H9 (cell line): ENCODE measurements at places on chromosomes 7 and 10. TPM values are rescaled to one million over a fixed set of nuclear protein-coding genes. Genes with fewer than 3 reads are reported as not detected.

- DNase-seq, result no peak
Measured at GRCh38 chr7:116911801-116912200, 41.5 kb upstream of the ST7 start.

GRCh38 chr10:117539361-117539773, 3.2 kb upstream of the EMX2 start:
- DNase-seq, result no peak

- DNase-seq, result no peak
Measured at GRCh38 chr7:51850126-51850525, 533.5 kb upstream of the COBL start.

Gene RHOBTB1
- total RNA-seq, result 2.5 and 2.9 TPM in 2 replicates

Gene FAM25G
- not detected in 2 replicates for total RNA-seq
